ENCODE measurements at places on chromosomes 1 and 21. TPM values are rescaled to one million over a fixed set of nuclear protein-coding genes. Genes with fewer than 3 reads are reported as not detected.

- DNase-seq = peak; percentile 80
These were observed at the start of gene RASAL2 for GRCh38 chr1:178093951-178094738. Gene RASAL2, plus strand, starts transcription at chr1:178094104. Its CDS starts 389 bp downstream, at chr1:178094493.

DNA sequence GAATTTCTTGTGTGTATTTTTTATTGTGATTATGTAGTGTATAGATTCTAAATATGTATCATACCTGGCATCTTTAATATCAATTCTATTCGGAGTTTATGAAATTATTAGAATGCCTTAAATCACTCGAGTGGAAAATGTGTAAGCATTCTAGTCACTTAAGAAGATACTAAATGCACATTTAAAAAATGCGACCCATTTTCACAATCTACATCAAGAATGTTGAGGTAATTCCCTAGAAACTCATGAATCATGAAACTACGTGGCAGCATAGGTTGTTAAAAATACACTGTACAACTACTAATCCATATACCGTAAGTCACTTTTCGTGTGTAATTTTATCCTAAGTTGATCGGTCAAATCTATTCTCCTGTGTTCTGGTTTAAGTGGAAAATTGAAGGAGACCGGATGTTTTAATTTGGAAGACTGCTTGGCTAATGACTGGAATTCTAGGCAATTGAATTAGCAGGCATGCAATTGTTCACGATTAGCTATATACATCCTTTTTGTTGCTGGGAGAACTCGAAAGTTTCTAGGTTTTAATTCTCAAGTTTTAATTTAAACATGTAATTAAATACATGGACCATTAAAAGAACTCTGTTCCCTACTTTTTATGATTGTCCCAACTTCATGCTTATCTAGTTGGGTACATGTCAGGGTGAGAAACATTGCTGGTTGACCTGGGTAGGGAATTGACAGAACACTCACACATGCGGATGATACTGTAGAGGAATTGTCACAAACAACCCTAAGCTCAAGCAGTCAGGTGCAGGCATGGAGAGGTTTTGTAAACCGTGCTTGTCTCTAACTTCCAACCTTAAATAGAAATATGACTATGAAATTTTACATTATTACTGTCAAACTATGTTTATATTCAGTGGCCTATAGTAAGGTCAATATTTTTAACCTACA, 6.6 kb downstream of the ZBTB18 start:
- no peak for DNase-seq

GRCh38 chr1:232404981-232405731, 224.8 kb downstream of the SIPA1L2 start:
- no peak for DNase-seq

DNA sequence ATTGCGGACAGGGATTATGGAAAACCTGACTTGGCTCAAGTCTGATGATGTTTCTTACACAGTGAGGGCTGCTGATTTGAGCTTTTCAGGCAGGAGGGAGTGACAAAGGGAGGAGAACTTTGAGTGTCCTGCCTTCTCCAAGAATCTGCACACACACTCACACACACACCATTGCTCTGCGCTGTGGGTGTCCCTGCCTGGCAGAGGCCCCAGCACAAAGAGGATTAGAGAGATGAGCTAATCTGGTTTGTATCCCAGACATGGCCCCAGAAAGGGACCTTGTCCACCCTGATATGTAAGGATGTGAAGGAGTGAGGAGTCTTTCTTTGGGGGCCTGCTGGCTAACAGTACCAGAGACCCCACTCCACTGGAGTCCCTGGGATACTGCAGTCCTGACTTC, 5.9 kb upstream of the WNT2B start:
- DNase-seq = no peak

AIM2 gene
- total RNA-seq = 2.3 TPM

DNA sequence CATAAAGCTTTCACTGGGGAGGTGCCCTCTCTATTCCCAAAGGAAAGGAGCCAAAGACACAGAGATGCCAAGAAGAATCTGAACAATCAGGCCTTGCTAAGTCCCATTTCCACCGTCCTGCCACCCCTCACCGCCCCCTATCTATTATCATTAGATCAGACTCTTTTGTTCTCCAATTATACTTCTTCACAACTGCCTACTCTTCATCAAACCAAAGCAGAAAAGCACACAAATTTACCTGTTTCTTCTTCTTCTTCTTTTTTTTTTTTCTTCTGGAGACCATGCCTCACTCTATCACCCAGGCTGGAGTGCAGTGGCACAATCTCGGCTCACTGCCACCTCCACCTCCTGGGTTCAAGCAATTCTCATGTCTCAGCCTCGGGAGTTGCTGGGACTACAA, 43.1 kb upstream of the ARHGEF10L start:
- DNase-seq = no peak

NUDC gene
- total RNA-seq = 55.7 TPM

CELA3B gene
- total RNA-seq = not detected

SH2D5 gene
- not detected for total RNA-seq
